ENCODE measurements at places on chromosomes 7 and 10.
A peak's percentile ranks its signal among the peaks of the same experiment; 100 is the strongest.

GRCh38 chr10:42941295-42941644 lies 135.6 kb upstream of the RET start:
- no peak for DNase-seq

- no peak for DNase-seq
Measured at GRCh38 chr10:23314835-23315239, 29.8 kb downstream of the C10orf67 start.

- DNase-seq: peak; percentile 68
Measured at GRCh38 chr10:87095236-87095945, 385 bp downstream of the SHLD2 start.

- no peak for DNase-seq
Measured at GRCh38 chr10:108427146-108427545, 1262.6 kb upstream of the SORCS1 start.

DNA sequence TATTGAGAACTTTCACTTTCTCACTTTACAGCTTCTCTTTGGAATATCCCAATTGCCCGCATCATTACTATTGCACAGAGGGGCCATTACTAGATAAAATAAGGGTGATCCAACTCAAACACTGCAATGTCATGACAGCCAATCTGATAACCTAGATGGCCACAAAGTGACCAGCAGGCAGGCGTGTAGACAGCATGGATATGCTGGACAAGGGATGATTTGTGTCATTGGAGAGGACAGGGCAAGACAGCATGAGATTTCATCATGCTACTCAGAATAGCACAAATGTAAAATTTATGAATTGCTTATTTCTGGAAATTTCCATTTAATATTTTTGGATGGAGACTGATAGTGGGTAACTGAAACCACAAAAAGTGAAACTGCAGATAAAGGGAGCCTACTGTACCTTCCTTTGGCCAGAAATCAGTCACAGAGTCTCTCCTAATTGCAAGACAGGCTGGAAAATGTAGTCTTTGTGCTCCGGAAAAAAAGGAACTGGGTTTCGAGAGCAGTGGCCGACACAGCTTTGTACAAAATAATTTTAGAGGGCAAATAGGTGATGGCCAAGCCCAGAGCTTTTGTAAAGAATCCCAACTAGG lies 6.1 kb upstream of the GSDME start:
- DNase-seq: no peak

GRCh38 chr10:59753267-59753666 lies at the start of gene MRLN:
Gene MRLN, minus strand, starts transcription at chr10:59753455.
- DNase-seq: no peak

DNA sequence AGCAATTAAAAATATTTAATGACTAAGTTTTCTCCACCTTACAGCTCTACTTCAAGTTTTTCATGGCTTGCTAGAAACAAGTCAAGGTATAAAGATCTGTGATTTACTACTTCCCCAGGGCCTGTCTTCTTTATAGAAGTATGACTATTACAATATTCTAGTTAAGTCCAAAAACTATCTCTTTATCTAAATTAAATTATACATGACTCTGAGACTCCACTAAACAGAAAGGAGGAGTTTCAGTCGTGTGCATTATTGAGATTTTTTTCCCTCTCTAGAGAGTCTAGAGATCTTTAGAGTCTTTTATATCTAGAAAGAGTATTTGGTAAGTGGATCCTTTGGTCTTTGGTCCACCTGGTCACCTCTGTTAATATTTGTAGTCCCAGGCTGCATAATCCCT lies 100.7 kb downstream of the SEMA3E start:
- DNase-seq: no peak

DNA sequence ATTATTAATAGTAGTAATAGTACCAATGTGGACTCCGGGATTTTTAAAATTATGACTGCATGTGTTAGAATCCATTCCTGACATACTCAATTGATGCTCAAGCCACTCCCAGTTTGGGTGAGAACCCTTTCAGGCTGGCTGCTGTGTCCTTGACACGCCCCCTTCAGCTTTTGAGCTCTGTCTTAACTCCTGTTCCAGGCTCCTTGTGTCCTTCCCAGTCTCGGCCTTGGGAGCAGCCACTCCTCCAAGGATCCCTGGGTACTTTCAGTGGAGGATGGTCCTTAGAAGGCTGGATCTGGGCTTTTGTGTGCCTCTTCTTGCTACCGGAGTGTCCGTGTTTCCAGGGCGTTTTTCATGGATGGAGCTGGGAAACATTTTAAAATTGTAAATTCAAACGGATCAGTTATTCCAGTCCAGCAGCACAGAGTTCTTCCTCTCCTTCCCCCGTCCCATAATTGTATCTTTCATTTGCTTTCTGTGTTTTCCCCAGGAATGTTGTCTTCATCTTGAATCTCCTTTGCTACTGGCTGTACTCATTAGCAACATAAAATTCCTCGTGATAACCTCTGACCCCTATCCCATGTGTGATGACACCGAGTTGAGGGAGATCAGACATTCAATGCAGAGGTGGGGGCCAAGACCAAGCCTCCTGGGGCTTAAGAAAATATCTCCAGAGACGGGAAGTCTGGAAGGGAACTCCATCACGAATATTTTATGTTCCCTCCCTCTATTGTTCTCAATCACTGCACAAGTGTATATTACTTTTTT lies 40.0 kb upstream of the PFKFB3 start:
- no peak for DNase-seq

DNA sequence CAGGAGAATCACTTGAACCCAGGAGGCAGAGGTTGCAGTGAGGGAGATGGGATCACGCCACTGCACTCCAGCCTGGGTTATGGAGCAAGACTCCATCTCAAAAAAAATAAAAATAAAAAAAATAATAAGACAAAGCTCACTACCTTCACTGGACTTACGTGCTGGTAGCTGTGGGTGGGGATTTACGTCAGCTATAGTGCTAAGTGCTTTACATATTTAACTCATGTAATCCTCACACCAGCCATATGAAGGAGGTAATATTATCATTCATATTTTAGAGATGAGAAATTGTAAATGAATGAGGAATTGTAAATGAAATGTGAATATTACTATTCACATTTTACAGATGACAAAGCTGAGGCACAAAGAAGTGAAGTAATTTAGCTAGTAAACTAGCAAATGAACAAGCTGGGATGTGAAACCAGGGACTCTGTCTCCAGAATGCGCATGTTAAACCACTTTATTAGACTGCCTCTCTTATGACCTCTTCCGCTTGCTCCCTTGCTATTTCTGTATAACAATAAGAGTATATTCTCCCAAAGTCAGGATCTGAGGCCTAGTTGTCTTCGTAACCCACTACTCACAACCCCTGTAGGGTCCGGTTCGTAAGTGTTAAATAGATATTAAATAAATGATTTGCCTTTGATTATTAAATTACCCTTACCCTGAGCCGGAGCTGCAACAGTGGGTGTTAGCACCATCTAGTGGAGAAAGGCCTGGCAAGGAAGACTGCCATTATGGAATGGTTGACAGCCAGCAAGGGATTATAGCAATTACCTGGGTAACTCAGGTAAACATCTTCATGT lies 70.2 kb downstream of the HTR7 start:
- DNase-seq: no peak

DNA sequence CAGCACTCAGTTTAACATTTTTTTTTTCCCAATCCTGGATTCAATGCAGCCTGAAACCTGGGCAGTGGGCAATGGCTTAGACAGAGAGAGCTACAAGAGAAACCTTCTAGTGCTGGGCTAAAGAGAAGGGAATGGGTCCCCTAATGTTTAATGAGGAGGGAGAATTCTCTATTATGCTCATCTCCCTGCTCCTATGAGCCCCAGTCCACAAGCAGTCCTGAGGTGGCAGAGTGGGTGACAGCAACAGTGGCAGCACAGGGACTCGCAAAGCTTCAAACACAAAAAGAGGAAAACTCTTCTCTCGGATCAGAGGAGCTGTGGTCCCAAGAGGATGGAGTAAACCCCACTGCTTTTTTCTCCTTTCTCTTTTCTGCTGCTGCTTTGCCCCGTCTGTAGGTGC lies 36.5 kb downstream of the COBL start:
- DNase-seq: no peak

DNA sequence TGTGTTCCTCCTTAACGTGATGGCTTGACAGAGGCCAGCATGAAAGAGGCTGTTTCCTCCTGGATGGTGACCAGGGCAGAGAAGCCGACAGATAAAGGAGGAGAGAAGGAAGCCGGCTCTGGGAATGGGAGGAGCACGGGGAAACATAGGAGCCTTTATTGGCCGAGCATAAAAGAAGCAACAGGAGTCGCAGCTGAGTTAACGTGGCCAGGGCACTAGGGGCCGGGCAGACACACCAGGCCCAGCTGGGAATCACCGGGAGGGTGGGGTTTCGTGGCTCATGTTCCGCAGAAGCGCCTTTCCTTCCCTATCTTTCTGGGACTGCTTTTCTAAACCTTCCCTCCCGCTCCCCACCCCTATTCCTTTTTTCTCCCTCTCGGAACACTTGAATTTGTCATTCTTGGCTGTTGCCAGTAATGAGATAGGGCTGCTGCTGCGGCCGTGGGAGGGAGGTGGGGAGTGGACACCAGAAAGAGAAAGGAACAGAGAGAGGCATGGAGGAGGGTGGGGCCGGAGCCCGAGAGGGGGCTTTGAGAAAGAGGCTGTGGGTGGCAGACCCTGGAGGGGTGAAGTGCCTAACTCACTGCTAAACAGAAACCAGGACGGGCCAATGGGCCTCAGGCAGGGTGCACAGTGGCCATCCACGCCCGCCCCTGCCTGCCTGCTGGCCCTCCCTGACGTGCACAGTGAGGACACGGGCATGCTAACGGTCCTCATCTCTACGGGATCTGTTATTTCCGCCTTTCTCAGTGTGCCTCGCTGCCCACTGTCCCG lies 65.2 kb downstream of the COL13A1 start:
- no peak for DNase-seq

DNA sequence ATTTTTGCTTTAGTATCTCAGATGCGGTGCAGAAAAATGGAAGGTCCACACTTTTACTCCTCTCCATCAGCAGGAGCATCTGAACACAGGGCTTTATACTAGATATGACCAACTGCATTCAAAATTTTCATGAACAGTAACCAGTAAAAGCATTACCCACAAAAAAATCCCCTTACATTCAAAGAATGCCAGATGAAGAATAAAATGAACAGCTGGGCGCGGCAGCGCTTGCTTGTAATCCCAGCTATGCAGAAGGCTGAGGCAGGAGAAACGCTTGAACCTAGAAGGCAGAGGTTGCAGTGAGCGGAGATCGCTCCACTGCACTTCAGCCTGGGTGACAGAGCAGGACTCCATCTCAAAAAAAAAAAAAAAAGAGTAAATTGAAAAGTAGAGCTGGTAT lies 3.1 kb downstream of the SAR1A start:
- DNase-seq: no peak

- no peak for DNase-seq
Measured at GRCh38 chr10:16945593-16945992, 128.4 kb upstream of the RSU1 start.

- no peak for DNase-seq
Measured at GRCh38 chr10:132624847-132625471, 87.4 kb downstream of the INPP5A start.

DNA sequence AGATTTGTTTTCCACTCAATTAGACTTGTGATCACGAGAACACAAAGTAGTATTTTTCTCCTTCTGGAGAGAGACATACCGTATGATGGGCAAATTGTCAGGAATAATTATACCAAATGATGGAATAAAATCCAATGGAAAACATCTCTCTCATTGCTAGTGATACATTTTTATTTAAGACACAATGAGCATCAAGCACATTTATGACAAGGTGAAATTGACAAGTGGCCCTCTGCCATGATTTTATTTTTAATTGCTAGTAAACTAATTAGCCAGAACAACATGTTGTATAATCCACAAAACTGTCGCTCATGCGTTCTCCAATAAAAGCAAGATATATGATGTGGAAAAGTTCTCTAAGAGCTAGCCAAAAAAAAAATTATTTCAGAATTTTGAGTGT lies 620.8 kb downstream of the AUTS2 start:
- no peak for DNase-seq

GRCh38 chr10:8060010-8060703 lies 5.7 kb downstream of the GATA3 start:
- peak; percentile 43 for DNase-seq

DNA sequence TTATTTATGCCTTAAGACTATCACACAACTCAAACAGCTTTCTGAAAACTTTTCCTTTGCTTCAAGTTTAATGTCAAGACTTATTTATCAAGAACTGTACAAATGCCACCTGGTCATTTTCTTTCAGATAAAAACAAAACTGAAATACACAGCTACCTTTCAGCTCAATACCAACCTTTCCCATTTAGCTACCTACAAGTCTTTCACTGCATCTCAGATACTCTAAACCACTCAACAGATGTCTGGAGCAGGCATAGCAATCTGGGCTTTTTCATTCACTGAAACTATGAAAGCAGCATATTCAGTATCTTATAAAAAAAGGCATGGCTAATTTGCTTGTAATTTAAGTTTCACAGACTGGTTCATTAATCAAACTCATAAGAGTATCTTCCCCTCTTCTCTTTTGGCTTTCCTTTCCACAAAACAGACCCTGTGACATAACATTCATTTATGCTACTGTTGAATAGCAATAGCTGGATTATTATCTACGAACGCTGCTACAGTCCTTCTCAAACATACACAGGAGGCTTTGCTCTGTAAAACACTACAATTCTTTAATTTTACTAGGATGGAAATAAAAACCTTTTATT lies 8.2 kb downstream of the TRA2A start:
- no peak for DNase-seq

DNA sequence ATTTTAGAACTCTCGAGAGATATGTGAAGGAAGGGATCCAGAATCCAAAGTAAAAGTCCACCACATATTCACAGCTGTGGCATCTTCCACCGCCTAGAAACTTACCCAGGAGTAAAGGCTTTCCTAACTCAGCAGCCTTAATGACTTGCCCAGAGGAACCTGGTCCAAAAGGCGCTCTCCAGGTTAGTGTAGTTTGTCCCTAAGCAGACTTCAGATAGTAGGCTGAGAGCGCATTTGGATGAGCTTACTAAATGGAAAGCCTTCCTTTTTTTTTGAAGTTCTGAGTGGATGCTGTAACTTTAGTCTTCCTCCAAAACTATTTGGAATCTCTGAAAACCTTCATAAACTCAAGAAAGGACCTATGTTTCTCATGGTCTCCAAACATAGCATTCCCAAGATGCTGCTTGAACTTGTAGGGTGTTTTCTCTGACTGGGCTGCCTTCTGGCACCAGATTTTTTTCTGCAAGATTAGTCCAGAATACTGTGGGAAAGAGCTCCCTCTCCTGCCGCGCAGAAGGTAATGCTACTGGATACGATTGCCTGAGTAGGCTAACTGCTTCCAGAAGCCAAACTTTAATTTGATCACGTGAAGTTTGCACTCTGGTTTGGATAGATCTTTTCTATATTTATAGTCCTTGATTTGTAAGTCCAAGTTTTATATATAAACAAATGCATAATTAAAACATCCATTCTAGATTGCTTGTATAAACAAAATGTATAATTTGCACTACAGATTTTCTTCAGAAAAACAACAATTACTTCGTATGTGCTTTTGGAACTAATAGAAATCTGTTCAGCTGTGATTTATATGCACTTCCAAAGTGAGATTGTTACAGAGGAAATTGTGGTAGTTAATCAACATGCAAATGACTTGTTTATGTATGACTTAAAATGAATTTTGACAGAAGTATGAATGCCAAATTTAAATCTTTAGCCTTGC lies 19.6 kb upstream of the GPR37 start:
- no peak for DNase-seq
